Common myeloid progenitor, CD34-positive (primary cell): ENCODE measurements at places on chromosomes 2 and 18.
A peak's percentile ranks its signal among the peaks of the same experiment; 100 is the strongest.

- DNase-seq: peak; percentile 67
Measured at GRCh38 chr18:76553715-76554546, 58.9 kb upstream of the ZNF516 start.

GRCh38 chr2:24459224-24460161 lies 31.6 kb upstream of the NCOA1 start:
- no peak for DNase-seq

DNA sequence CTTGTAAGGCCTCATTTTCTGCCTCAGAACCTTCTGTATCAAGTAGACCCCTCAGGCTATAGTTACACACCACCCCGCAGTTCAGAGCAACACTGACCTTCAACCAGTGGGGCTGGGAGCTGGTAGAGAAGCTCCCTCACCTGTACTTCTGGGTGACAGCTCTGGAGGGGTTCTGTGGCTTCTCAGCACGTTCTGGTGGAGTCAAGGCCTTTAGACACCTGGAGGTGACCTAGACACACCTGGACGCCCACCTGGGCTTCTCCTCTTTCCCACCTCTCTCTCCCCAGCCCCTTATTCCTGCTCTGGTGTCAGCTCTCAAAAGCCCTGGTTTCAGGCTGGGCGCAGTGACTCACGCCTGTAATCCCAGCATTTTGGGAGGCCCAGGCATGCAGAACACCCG lies 7.3 kb upstream of the CIB4 start:
- no peak for DNase-seq

DNA sequence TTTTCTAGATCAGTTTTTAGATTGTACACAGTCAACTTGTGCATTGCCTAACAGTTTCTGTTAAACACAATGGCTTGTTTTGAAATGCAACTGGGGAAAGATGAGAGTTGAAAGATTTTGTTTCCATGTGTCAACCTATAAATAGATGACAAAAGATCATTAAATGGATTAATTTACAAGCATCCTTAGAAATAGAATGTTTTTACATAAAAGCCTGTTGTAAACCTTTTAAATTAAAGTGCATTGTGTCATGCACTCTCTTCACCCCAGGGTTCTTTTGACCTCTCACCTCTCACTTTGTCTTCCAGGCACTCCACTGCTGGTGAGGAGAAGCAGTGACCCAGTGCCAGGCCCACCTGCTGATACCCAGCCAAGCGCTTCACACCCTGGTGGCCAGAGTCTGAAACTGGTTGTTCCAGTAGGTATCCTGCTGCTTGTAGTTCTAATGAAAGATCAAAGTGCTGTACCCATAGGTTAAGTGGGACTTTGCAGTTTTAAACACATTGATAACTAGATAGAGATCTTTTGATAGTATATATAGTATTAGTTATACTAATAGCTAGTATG lies 502.1 kb downstream of the PARD3B start:
- DNase-seq: no peak

GRCh38 chr2:33158482-33159003 lies 211.8 kb downstream of the LTBP1 start:
- no peak for DNase-seq

DNA sequence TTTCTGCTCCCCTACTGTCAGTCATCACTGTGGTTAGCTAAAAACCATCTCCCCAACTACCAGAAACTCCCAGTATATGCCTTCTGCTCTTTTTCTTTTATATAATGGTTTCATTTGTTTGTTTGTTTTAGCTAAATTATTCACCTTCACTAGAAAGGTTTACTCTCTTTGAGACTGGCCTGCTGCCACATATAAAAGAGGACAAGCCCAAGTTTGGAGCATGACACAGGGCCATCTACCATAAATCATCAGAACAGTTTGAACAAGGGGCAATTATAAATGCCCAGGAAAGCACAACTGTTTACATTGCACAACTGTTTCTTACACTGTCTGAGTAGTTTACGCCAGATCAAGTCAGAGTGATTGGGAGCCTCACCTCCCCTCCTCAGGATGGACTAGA lies 471.0 kb upstream of the PIK3C3 start:
- no peak for DNase-seq
